T-helper 2 cell (primary cell): ENCODE measurements at places on chromosomes 7 and 10.

GRCh38 chr10:116521424-116522290 is 24.1 kb upstream of the PNLIP start:
- no peak for DNase-seq

GRCh38 chr7:87581723-87582122 is 19.0 kb downstream of the ABCB1 start:
- no peak for DNase-seq

DNA sequence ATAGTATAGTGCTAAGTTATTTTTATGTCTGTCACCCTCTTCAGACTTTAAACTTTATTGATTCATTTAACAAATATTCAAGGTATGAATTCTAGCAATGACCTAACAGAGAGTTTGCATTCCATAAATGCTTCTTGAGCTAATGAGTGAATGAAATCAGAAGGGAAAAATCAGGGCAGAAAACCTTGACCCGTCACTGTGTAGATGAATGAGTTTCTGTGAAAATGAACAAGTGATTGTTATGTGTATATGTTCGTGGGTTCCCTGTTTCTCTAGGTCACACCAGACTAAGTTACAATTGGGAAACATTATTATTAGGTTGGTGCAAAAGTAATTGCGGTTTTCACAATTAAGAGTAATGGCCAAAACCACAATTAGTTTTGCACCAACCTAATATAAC is 30.1 kb downstream of the APBB1IP start:
- DNase-seq: no peak

- DNase-seq: no peak
Measured at GRCh38 chr10:34593930-34594329, 221.2 kb downstream of the PARD3 start.
